ENCODE measurements at places on chromosomes 5 and 9.

- DNase-seq: no peak
Measured at GRCh38 chr5:176889321-176890280, 9.5 kb downstream of the HK3 start.

GRCh38 chr9:72412483-72413040 lies 47.6 kb upstream of the ZFAND5 start:
- no peak for DNase-seq

DNA sequence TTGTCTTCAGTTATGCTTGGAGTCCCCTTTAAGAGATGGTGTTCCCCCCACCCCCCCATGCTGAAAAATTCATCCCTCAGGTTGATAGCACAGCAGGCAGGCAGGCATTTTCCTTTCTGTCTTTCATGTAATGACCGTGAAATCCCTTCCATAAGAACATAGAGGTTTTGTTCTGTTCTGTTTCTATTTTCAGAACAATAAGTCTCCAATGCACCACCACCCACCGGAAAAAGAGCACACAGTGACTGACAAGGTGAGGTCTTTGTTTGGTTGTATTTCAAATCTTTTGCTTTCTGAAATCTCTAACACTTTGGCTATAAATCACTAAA lies 52.4 kb downstream of the DMRT2 start:
- no peak for DNase-seq

- DNase-seq: no peak
Measured at GRCh38 chr5:160923936-160924710, 72.1 kb upstream of the ATP10B start.

DNA sequence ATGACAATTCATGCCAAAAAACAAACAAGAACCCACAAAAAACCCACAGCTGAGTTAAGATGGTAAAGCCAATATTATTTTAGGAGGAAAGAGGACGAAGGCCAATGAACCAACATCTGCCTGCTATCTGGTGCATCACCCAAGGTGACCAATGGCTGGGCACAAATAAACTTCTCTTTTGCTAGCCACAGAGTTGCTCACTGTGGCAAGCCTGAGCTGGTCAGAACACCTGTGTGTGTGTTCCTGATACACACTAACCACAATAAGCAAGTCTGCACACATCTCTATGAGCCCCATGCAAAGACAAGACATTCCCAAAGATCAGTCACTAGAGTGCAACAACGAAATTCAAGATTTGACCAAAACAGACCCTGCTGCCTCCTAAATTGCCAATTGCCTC lies 63.1 kb downstream of the RNF38 start:
- DNase-seq: no peak

DNA sequence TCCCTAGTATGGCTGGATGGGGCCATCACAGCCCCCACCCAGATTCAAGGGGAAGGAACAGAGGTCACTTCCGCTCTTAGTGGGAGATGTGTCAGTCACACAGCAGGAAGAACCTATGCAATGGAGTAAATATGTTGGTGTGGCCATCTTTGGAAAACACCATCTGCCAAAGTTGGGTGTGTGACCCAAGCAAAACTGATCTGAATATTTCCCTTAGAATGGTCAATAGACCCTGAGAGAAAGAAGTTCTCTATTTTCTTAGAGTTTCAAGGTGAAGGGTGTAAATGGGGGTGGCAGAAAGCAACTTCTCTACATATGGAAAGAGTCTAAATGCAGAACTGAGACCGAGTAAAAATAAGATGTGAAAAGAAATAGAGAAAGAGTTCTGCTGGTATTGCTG lies 212.7 kb downstream of the ESM1 start:
- DNase-seq: no peak

DNA sequence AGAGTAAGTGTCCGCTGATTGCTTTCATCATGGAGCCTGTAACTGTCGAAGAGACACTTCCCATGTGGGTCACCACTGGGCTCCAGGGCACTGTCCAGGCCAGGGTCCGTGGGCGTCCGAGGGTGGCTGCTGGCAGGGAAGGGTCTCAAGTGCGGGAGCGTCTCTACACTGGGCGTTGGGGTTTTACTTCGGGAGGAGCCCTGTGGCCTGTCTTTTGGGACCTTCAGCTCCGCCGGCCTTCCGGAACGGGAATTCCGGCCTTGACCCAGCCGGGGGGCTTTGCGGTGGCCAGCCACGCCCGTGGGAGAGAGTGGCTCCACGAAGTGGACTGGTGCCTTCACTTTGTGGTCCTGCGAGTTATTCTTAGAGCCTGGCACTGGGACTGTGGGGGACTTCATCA lies 86.2 kb downstream of the CAMSAP1 start:
- no peak for DNase-seq

DNA sequence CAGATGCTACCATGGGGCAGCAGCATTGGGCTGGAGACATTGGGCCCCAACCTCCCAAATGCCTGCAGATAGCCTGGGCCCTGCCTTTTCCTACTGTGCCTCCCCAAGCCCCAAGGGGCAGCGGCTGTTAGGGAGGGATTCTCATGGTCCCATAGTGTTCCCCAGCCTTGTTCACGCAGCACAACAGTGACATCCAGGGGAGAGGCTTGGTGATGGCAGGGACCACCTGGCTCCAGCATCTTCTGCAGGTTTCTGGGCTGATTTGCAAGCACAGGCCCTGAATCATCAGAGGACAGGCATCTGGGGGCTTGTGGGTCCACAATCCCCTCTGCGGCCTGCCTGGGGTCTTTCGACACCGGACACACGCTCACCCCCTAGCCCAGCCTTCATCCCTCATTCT lies 354.6 kb downstream of the SLIT3 start:
- DNase-seq: no peak

DNA sequence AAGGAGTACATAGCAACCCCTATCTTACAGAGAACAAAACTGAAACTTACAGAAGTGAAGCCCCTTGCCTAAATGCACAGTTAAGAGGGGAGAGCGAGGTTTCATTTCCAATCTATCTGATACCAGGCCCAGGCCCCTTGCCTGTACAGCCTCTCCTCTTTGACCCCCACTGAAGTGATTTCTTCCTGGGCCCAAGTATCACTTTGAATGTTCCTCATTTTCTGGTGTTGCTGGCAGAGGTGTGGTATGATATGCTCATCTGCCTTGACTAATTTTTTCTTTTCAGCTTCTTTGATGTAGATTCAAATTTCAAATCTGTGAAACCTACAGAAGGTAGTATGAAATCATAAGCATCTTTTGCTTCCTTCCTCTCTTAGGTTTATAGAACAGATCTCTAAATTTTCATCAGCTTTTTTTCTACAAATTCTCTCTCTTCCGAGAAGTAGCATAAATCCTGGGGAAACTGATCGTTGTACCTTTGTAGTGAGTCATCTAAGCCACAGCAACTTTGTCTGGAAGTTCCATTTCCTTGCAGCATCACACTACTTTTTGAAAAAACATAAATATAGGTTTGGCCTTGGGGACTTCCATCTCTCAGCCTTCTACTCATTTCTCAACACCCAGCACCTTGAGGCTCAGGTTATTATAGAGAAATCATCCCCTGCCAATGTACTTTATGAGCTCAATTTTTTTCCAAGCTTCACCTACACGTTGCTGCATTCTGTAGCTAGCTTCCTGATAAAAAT lies 402.4 kb upstream of the PTGER4 start:
- DNase-seq: no peak

GRCh38 chr5:120016717-120017382 lies 387.5 kb downstream of the FAM170A start:
- no peak for DNase-seq

- DNase-seq: no peak
Measured at GRCh38 chr9:128150594-128151308, 1.5 kb downstream of the LCN2 start.

DNA sequence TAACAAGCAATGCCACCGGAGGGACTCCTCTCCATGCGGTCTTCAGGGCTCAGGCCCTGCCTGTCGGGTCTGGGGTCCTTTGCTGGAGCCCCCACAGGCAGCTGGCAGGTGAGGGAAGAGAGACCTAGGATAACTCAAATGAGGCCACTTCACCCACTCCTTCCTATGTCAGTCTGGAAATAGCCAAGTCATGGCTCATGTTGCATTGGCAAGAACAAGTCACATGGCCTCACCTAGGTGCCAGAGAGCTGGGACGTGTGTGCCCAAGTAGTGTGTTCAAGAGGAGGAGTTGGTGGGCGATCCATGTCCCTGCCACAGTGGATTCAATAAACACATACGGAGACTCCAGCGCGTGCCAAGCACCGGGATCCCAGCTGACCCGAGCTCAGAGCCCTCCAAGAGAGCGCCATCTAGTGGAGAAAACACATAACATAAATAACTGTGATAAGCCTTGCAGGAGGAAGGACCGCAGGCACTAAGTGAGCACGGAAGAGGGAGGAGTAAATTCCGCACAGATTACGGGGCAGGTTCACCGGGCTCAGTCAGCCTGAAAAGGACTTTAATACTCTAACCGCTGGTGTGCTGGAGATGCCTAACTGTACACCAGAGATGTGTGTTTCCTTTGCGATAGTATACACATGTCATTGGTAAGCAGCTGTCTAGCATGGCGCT lies 580.8 kb downstream of the CCDC171 start:
- DNase-seq: no peak

GRCh38 chr5:13997514-13997913 lies 53.0 kb upstream of the DNAH5 start:
- no peak for DNase-seq

DNA sequence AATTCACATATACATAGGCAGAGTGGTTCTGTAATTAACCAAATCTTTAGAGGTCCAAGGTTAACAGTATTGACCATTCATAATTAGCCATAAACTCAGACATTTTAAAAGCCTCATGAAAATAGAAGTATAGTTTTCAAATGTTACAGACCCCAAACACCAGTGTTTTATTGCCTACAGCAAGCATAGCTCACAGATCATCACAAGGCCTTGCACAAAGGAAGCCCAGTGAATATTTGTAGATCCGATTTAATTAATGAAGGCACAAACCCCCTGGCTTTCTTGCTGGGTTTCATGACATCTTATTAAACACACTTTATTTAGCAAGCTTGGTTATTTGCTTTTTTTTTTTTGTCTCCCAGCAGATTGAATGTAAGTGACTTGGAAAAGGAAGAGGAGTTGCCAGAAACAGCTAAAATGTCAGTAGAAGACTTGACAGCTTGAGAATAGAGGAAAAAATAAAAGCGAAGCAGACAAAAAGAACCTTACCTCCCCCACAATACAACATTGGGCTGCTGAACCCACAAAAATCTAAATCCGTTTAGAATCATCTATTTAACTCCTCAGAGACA lies 283.9 kb upstream of the TNC start:
- no peak for DNase-seq

- DNase-seq: no peak
Measured at GRCh38 chr9:71743217-71743705, 25.1 kb downstream of the CEMIP2 start.

- DNase-seq: no peak
Measured at GRCh38 chr5:94239266-94239665, 379.1 kb downstream of the KIAA0825 start.

DNA sequence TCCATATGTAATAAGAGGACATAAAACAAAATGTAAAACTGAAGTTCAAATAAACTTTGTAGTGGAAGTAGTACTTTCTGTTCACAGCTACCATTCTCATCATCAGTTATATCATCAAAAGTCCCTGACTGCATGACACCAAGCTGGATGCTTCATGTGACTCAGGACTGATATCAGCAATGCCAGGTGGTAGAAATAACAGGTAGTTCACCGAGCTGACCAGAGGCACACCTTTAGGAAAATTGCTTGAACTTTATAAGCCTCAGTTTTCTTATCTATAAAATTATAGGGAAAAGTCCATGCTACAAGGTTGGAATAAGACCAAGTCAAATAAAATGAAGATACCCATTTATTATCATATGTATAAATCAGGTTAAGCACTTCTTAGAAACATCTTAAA lies 124.9 kb upstream of the PTGER4 start:
- DNase-seq: no peak
